ENCODE measurements at places on chromosomes 12 and 14.
A peak's percentile ranks its signal among the peaks of the same experiment; 100 is the strongest.

GRCh38 chr14:50425105-50425504, 28.4 kb upstream of the CDKL1 start:
- no peak for DNase-seq

- DNase-seq: no peak
Observed at GRCh38 chr14:92451755-92452154, 61.8 kb upstream of the RIN3 start.

DNA sequence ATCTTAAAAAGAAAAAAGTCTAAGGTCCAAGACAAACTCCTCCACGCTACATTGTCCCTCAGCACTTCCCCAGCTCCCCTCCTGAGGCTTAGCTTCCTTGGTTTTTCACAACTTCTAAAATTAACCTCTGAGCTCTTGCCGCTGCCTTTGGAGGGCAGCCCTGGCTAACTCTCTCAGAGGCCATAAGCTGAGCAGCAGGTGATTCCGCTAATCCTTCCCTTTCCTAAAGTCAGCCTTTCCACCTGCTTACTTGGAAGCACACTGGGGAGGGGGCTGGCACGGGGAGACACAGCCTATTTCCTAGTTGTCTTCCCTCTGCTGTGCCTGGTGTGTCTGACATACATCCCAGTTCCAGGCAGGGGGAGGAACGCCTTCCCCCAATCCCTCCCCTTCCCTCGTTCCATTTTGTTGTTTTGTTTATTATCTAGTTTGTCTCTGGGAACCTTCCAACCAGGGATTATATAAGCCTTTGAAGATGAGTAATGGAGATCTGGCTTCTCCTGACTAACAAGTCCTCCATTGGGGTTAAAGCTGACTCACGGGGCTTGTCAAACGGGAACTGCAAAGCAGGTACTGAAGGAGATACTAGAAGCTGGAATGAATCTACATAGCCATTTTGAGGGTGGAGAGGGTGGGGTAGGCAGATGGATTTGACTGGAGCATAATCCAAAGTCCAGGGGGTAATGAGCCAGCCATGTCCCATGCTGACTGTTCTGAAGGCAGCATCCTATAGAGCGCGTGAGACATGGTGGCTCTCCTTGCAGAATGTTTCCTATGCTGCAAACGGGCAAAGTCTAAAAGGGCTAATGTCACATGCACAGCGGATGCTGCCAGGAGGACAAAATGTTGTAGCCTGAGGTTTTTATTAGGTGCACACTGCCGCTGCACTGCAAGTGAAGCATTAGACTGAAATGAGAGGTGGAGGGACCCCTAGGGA, 230.8 kb downstream of the FOXN3 start:
- no peak for DNase-seq

DNA sequence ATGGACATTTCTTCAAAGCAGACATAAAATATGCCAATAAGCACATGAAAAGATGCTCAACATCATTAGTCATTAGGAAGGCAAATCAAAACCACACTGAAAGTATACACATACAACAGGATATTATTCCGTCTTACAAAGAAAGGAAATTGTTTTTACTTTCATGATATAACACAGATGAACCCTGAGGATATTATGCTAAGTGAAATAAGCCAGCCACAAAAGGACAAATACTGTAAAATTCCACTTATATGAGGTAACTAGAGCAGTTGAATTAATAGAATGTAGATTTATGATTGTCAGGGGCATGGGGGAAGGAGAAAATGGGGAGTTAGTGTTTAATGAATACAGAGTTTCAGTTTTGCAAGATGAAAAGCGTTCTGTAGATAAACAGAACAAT, 4.2 kb downstream of the ACYP1 start:
- DNase-seq: no peak

- DNase-seq: no peak
Observed at GRCh38 chr12:121949648-121950397, 31.4 kb downstream of the CFAP251 start.

DNA sequence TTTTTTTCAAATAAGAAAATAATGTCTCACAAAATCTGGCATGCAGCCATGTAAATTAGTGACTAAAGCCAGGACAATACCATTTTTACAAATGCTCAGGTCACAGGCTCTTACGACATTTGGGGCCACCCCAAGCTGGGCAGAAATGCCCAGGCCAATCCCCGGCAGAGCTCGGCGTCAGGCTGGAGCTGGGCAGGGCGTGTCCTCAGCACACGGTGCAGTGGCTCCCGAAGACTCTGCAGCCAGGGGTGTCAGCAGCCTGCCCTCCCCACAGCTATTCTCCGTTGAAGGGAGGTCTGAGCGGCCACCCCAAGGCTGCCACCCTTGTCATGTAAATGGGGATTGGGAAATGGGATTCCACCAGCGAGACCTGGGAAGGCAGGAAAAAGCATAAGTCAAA, 158.6 kb downstream of the DICER1 start:
- no peak for DNase-seq

- no peak for DNase-seq
Observed at GRCh38 chr14:80567905-80568536, 356.7 kb upstream of the DIO2 start.

GRCh38 chr12:70448371-70448770, 82.3 kb downstream of the KCNMB4 start:
- DNase-seq: no peak

DNA sequence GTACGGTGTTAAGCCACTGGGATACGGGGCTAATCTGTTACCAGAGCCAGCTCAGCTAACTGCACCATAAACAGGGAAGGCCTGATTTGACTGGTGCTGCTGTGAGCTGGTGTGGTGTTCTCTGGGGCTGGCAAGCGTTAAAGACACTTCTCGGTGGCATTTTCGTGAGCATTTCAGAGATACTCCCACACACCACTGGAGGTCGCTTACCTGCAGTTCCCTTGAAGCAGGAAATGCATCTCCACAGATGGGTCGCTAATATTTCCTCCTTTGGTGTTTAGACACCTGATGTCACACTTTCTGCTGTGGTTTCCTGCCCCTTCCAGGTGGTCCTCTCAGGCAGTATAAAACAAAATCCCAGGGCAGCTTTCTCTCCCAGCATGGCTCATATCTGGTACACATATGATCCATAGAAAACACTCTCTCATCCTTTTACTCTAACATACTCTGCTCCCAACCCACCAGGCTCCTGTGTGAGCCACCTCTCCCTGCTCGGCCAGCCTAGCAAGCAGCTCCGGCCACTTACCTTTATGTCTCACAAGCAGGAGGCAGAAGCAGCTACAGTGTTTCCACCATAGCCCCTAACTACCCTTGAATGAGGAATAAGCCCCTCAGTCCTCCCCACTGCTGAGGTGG, 129.9 kb upstream of the GRIN2B start:
- DNase-seq: peak; percentile 1

DNA sequence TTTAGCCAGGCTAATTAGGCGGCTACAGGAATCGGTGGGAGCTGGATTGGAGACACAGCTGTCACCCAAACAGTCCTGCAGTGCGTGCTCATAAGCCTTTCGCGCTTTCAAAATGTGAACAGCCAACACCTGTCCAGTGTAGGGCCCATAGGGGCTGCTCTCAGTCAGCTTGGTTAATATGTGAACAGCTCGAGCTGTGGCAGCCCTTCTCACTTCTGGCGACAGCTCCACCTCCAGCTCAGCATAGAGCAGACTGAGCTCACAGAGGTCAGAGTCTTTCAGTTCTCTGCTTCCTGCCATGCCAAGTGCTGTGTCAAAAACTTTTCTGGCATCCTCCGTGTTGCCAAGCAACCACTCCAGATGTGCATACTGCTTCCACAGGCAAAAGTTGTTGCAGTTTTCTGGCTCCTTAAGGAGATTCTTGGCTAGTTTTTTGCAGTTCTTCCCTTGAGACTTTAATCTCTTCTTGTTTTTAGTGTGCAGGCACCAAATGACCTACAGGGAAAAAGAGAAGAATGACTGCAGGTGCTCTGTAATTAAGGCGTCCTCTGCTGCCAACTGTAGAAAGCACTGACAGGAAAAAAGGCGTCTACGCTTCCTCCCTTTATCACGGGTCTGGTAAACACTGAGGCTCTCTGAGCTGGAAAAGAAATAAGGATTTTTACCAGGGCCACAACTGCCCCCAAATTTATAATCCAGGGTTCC, 32.5 kb downstream of the PSMC1 start:
- DNase-seq: no peak

- no peak for DNase-seq
Observed at GRCh38 chr14:88604212-88604611, 41.4 kb downstream of the ZC3H14 start.

- DNase-seq: peak; percentile 97
Observed at GRCh38 chr12:57487597-57488401, at the start of gene MARS1. TSS of gene MARS1 (plus strand) at chr12:57488068. CDS start at chr12:57488091, 23 bp downstream.

- no peak for DNase-seq
Observed at GRCh38 chr12:84891106-84891838, 21.3 kb downstream of the SLC6A15 start.

DNA sequence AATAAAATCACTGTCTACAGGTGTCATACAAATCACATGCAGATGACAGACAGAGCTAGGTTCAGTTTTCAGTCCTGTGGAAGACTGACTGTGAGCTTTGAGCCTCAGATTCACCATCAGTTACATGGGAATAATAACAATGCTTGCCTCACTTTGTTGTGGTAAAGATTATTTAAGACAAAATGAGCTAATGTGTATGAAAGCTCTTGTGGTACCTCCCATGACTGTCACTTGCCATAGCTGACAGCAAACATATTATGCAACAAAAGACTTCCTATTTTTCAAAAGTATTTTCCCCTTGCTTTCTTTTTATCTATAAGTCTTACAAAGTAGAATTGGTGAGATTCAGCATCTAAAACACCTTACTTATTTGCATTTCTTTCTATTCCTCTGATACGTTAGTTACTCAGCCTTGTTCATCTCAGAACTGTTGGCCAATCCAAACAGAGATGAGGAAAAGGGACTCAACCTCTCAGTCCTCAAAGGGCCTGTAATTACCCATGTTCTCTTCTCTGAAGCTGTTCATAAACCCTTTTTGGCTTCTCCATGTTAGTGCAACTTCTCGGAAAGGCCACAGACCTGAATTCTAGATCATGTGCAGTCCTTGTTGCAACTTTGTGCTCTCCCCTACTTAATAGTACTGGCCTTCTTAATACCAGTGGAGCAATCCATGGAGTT, 8.8 kb upstream of the DDHD1 start:
- no peak for DNase-seq

- no peak for DNase-seq
Observed at GRCh38 chr12:54019091-54019811, 9.0 kb upstream of the HOXC6 start.

- no peak for DNase-seq
Observed at GRCh38 chr12:121184984-121185889, 24.7 kb upstream of the P2RX4 start.

- peak; percentile 80 for DNase-seq
Observed at GRCh38 chr12:94954029-94954685, 49.3 kb downstream of the NDUFA12 start.

GRCh38 chr12:89649820-89650219, 58.8 kb downstream of the ATP2B1 start:
- DNase-seq: no peak

- no peak for DNase-seq
Observed at GRCh38 chr14:55434805-55435174, 5.6 kb downstream of the TBPL2 start.

- DNase-seq: no peak
Observed at GRCh38 chr14:40164083-40164482, 731.9 kb upstream of the FBXO33 start.

- no peak for DNase-seq
Observed at GRCh38 chr14:67228325-67228984, 12.8 kb upstream of the PALS1 start.

GRCh38 chr12:46516933-46517578, 144.5 kb upstream of the SLC38A2 start:
- DNase-seq: no peak

DNA sequence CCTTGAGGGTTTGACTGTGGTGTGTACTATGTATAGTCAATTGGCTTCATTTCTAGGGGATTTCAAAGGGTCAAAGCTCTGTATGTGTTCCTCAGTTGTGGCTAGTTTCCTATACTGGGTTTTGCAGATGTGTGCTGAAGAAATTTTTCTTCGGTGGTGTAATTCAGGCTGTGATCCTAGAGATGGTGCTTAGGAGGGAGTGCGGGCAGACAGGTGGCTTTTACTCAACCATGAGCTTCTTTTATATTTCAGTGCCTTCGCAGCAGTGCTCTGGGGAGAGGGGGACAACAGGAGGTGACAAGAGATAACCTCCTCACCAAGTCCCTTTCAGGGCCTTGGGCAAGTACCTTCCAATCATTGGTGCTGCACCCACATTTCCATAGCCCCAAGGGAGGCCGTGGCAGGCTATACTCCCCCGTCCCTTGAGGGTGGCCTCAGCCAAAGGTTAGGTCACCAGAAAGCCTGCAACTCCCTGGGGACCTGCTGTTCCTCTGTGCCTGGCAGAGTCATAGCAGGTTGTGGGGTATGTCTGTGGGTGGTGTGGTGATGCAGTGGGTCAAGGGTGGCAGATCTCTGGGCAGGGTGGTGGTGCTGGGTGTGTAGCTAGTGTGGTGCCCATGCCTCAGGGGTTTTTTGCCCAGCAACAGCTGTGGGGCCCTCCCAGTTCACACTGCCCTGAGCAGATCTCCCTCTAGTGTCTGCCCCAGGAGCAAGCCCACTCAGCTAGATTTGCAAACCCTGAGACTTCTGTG, 37.0 kb upstream of the TMX1 start:
- no peak for DNase-seq

DNA sequence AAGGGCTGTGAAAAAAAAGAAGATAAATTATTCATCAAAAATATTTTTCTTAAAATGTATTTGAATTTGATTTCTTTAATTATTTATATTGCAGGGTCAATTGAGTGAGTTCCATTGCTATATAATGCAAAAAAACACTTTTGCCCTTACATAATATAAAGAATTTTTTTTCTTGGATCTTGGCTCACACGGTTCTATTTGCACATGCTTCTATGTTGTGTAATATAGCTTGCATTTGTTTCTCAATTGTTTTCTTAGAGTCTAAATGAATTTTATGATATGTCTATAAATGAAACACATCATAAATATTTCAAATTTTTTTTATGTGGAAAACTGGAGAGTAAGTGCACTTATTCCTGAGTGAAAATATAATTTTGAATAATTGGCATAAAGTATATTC, 694.2 kb downstream of the SLC6A15 start:
- DNase-seq: no peak

GRCh38 chr12:91100906-91101305, 10.4 kb downstream of the LUM start:
- DNase-seq: no peak

DNA sequence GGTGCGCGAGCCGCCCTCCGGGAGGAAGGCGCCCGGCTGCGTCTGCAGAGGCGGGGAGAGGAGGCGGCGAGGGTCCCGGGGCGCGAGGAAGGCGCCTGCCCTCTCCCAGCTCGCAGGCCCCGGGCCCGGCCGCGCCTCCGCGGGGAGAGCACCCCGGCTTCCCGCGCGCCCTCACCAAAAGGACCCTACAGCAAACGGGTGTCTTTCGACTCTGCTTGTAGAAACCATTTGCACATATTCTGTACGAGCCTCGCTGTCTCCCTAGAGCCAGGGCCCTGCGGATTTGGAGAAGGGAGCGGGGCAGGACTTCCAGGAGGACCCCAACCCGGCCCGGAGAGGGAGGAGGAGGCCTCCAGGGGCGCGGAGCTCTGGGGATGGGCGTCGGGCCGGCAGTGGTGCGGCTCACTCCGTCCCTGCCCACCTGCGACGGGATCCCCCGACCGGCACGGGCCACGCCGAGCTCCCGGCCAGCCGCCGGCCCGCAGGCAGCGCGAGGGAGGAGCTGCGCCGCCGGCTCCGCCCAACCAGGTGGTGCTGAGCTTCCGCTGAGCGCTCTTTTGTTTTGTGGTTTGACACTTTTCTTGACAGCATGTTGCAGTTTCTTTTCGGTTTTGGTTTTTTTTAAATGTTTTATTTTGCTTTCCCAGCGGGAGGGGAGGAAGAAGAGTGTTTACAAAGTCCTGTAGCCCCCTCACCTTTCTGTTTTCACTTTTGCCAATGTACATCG, 103.3 kb upstream of the FKBP4 start:
- DNase-seq: peak; percentile 64

GRCh38 chr12:25684070-25684469, 131.0 kb upstream of the LMNTD1 start:
- DNase-seq: no peak

Data from erythroblast (primary cell).